ENCODE measurements at places on chromosomes 4 and X.

GRCh38 chr4:92172203-92172602 is 131.6 kb upstream of the GRID2 start:
- DNase-seq = no peak

GRCh38 chr4:12178614-12179610 is 750.2 kb upstream of the HS3ST1 start:
- DNase-seq = no peak

GRCh38 chr4:1205586-1206298 is 33.4 kb upstream of the SPON2 start:
- no peak for DNase-seq

GRCh38 chrX:112760697-112761096 is 79.9 kb downstream of the AMOT start:
- no peak for DNase-seq

- no peak for DNase-seq
These were observed 810.5 kb upstream of the ADGRL3 start for GRCh38 chr4:60389633-60390032.

DNA sequence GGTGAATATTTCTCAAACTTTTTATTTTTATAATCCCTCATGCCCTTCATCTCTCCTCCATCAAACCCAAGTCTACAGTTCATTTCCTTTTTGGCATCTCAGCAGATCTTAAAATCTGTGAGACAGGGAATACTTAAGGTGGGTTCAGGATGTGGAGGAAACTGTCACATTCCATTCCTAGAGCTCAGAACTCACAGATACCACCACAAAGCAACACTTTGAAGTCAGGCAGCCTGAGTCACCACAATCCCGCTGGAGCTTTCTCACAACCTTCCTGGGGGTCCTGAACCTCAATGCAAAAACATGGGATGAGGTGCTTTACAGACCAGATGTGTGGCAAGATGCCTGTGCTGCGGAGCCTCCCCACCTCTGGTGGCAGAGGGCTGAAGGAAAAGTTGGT is 63.2 kb downstream of the HHIP start:
- no peak for DNase-seq

DNA sequence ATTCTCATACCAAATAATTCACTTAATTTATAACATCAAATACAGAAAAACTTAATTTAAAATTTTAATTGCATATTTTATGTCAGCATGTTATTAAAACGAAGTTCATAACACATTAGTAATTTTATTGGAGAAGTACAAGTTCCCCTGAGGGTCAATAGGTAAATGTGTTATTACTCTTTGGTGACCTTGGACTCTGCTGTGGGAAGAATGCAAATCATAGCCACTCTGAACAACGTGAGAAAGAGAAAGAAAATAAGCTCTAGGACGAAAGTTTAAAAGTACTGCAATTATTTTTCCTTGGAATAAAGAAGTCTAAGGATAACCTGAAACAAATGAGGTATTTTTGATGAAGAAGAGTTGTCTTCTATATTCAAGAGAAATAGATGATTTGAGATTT is 115.2 kb downstream of the IL1RAPL2 start:
- no peak for DNase-seq

DNA sequence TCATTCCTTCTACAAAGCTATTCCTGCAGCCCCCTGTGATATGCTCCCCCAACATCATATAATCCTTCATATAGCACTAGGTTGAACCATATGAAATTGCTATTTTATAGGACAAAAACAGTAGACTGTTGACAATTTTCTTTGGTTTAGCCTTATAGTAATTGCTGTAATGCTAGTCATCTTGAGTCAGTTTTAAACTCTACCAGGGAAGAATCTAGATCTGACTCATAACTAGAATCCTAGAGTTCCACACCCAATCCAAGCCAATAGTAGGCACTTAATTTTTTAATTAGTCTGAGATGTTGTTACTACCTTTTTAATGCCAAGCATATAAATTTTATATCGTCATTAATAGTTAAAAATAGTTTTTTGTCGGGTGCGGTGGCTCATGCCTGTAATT is 136.8 kb downstream of the CHRNA9 start:
- no peak for DNase-seq

DNA sequence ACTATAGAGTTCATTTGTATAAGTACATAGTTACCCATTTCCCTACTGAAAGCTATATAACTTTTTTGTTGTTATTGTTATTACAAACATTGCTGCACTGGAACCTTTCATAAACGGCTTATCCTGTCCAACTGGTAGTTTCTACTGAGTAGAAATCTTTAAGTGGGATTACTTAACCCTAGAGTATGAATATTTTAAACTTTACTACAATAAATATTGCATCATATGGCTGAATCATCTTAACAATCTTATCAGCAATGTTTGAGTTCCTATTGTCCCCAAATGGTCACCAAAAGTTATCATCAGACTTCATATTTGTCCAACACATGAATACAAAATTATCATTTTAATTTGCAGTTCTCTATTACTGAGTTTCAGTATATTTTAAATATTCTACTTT is 40.5 kb downstream of the LCORL start:
- no peak for DNase-seq

- DNase-seq = no peak
These were observed 87.0 kb upstream of the SCOC start for GRCh38 chr4:140286456-140286855.

GRCh38 chr4:127355743-127356142 is 277.0 kb upstream of the INTU start:
- DNase-seq = no peak

DNA sequence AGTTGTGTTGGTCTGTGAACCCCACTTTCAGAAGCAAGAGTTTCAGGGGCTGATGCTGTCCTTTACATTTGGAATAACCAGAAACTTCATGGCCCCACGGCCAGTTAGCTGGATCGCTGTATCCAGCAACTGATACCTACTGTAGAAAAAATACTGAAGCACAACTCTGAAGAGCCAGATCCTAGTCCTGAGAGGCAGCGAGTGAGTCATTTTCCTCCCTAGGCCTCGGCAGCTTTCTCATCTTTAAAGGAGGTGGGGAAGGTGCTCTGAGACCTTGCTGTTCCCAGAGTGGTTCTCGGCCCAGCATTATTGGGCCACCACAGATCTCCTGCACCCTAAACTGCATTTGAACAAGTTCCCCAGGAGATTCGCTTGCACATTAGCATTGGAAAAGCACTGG is 63.2 kb downstream of the NHS start:
- no peak for DNase-seq

DNA sequence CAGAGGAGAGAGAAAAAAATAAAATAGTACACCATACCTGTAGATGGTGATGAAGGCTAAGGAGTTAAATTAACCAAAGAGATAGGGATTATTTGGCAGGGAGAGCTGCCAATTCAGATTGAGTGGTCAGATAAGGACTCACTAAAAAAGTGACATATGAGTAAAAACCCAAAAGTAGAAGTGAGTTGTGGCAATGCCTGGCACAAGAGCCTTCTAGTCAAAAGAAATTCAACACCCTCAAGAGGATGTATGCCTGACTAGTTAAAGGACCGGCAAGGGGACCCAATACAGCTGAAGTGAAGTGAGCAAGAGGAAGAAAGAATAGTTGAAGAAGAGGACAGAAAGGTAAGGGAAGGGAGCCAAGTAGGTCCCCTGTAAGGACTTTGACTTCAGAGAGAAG is 34.9 kb downstream of the ELF2 start:
- DNase-seq = no peak

GRCh38 chr4:123186731-123187130 is 209.9 kb upstream of the SPRY1 start:
- no peak for DNase-seq

DNA sequence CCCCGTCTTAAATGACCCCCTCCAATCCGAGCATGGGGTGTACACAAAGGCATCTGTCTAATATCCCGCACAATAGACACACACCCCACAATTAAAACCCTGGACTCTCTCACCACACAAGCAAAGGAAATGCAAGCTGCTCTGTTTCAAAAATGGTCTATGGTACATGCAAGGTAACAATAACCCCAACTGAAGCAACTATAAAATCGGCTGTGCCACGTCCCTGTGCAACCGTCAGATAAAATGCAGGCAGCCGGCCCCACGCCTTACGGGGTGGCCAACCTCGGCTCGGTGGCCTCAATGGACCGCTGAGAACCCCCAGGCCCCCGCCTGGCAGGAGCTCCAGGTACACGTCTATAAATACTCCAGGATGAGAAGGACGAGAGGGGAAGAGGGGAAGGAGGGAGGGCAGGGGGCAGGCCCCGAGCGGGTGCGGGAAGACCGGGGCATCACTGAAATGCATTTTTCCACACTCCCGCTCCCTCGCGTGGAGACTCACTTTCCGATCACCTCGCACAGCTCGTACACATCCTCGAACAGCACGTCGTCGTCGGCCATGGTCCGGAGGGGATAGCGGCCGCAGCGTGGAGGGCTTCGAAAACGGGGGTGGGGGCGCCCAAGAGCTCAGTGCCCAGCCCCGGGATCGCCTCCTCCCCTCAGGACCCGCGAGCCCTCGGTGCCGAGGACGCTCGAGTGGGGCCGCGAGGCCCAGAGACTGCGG is 763 bp downstream of the CASK start:
- DNase-seq = peak; percentile 31

DNA sequence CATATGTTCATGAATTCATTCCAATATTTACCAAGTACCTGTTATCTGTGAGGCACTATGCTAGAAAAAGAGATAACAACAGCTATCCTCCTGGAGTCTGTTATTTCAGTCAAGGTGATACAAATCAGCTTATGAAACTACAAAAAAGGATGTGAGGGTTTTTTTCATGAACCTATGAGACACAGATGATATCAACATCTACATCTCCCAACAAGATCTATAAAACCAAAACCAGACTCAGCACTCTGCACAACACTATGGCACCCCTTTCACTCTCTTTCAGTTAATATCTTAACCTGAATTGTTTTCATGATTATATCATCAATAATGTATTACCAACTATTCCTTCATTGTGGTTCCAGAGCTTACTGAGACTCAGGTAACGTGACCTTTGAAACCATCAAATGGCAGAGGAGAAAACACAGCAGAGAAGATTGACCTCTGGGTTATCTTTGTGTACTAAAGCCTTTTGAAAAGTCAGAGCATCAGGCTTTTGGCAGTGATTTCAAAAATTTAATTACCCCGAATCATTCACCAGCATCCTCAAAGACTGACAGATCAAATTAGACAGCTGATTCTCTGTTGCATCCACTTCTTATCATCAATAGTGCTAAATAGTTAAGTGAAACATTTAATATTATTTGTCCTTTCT is 244.6 kb upstream of the FTHL17 start:
- no peak for DNase-seq

GRCh38 chrX:11530621-11531020 is 135.1 kb downstream of the ARHGAP6 start:
- DNase-seq = no peak

DNA sequence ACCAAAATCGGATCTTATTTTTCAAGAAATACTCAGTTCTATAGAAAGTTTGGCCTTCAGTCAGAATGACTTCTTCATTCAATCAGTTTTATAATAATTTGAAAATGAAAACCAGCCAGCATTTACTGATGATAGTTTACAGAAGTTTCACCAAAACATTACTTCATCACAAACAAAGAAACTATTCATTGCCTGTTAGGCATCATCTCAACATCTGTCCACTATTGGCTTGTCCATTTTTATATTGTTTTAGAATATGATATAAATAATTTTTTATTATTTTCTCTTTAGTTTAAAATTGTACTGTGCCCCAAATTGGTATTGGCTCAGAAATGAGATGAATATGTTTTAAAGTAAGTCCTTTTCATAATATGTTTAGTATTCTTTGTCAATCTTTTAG is 38.4 kb downstream of the FAT4 start:
- DNase-seq = no peak

DNA sequence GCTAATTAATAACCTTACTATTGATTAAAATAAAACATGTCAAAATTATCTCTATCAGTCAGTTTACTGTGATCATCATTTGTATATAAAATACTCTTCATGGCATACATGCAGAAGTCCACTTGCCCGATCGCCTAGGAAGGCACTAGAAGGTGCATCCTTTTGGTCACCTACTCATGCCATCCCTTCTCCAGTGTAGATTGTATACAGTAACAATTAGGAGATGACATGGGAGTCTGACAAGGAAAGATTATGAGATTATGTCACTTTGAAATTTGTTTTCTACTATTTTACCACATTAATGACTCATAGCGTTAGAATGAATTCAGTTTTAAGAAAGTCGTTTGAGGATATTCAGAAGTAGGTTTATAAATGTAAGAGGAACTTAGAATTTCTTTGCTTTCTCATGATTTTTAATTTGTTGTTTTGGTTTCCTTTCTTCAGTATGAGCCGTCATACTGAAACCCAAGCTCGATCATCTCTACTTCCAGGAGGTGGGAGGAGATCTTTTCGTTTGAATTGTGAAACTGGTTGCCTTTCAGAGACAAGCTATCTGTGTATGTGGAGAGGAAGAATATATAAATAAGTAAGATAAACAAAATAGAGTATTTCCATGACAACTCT is 51.1 kb upstream of the UNC5C start:
- no peak for DNase-seq

DNA sequence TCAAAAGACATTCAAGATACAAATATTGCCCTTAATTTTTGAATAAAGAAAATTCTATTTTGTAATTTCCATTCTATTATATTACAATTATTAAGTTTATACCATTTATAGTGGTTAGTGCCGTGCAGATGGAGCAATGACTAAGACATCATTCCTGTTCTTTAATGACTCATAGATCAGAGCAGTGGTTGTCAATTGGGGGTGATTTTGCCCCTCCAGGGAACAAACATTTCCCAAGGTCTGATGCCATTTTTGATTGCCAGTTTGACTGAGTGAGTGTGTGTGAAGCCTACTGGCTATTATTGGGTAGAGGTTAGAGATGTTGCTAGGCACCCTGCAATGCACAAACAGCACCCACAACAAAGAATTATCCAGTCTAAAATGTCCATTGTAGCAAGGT is 97.9 kb upstream of the DDIT4L start:
- no peak for DNase-seq

GRCh38 chr4:121943941-121944340 is 7.9 kb downstream of the TRPC3 start:
- DNase-seq = no peak

DNA sequence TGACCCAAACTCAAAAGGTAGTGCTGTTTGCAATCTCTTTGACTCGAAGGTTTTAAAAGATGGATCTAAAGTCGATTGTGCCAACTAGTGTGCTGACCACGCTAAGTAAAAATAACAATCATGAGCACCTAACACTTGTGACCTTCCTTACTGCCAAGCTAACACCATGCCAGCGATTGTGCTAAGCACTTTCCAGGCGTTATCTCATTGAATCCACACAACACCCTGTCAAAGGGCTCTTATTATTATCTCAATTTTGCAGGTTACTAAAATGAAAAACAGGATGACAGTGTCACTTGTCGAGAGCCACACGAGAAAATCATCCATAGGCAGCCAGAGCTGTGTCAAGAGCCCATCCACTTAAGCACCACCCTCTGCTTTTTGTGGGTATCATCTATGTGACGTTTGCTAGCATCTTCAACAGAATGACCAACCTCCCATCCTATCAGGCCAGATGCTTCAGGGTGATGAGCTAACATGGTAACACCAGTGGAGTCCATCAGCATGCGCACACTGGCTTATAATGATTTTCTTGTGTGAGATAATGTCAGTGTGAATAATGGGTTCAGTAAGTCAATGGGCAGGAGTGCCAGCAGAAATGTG is 893 bp upstream of the GAB3 start:
- DNase-seq = no peak

- no peak for DNase-seq
These were observed 172.7 kb upstream of the FRG1 start for GRCh38 chr4:189767941-189768340.

GRCh38 chr4:167117273-167117672 is 117.0 kb downstream of the SPOCK3 start:
- no peak for DNase-seq
